MG63 (cell line): ENCODE measurements at places on chromosomes 2 and 18. TPM values are rescaled to one million over a fixed set of nuclear protein-coding genes. Genes with fewer than 3 reads are reported as not detected.

DNA sequence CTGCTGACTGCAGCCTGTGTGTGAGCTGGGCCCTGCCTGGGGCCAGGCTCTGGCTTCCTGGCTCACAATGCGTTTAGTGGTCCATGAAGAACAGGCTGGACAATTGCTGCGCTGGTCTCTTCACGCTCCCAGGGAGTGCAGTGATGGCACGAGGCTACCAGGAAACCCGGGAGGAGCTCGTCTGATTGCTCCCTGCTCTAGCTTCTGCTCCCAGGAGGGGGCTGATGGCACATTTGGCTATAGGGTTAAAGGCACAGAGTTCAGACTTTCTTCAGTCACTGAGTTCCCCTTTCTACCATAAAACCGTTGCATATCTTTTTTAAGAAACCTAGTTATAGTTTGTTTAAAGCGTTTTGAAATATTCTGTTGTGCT lies 60.1 kb downstream of the KCNF1 start:
- DNase-seq, result no peak

GRCh38 chr2:128550389-128550788 lies 231.7 kb upstream of the HS6ST1 start:
- no peak for DNase-seq

- DNase-seq, result no peak
Observed at GRCh38 chr2:60834270-60834717, 47.1 kb upstream of the REL start.

Gene FNDC4
- total RNA-seq, result 0.53 TPM in 1 of 2 replicates, not detected in the other

DNA sequence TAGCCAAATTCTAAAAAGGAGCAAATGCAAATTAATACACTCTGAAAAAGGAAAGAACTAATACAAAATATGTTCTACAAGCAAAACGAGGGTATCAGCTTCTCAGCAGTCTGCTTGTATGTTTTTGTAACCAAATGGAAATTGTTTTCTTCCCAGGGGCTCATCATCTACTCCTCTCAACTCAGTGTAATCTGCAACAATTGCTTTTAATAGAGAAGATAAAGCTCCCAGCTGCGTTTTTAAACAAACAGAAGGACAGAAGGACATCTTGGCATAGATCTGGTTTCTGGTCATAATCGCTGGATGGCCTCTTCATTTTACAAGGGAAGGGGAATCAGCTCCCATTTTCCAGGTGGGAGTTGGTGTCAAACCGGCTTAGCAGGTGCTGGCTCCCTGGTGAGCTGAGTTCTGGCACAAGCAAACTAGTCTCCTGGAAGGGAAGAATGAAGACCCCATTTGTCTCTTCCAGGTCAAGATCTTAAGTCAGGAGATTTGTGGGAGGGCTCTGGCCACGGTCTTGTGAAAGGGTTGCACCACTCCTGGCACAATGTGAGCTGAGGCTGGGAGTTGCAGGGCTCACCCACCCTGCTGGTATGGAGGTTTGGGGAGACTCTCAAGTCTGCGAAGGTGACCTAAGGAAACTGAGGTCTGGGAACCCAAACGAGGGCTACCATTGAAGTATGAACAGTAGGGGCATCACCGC lies 41.6 kb downstream of the NPPC start:
- no peak for DNase-seq
